Activated T-cell treated with anti-CD3 and anti-CD28 coated beads, Interleukin-2, amount 50 U/mL, for 48 hours (primary cell): ENCODE measurements at places on chromosomes 16 and 17.

DNA sequence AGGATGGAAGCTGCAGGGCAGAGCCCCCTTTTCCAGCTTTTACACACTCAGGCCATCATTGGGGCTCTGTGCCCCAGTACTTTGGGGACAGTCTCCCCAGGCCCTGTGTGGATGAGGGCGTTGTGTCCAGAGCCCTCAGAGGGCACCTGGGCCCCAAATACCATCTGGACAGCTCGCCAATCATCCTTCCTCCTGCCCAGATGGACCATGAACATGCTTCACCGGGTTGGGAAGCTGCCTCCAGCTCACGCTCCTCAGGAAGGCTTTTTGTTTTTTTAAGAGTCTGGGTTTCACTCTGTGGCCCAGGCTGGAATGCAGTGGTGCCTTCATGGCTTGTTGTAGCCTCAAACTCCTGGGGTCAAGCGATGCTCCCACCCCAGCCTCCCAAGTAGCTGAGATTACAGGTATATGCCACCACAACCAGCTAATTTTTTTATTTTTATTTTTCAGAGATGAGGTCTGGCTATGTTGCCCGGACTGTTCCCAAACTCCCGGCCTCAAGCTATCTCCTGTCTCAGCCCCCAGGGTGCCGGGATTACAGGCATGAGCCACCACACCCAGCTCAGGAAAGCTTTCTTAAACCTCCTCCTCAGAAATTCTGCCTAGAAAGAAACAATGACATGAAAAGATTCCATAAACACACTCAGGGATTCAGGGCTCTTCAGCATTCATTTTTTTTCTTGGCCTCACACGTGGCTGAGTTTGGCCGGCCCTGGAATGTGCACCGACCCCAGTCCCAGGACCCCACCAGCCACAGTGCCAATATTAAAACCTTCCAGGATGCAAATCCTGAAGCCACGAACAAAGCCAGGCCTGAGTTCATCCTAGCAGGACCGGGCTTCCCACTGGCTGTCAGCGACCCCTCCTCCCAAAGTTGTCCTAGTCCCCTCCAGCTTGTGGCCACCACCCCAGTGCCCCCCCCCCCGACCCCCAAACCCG lies 27.4 kb upstream of the ZNF423 start:
- no peak for DNase-seq

DNA sequence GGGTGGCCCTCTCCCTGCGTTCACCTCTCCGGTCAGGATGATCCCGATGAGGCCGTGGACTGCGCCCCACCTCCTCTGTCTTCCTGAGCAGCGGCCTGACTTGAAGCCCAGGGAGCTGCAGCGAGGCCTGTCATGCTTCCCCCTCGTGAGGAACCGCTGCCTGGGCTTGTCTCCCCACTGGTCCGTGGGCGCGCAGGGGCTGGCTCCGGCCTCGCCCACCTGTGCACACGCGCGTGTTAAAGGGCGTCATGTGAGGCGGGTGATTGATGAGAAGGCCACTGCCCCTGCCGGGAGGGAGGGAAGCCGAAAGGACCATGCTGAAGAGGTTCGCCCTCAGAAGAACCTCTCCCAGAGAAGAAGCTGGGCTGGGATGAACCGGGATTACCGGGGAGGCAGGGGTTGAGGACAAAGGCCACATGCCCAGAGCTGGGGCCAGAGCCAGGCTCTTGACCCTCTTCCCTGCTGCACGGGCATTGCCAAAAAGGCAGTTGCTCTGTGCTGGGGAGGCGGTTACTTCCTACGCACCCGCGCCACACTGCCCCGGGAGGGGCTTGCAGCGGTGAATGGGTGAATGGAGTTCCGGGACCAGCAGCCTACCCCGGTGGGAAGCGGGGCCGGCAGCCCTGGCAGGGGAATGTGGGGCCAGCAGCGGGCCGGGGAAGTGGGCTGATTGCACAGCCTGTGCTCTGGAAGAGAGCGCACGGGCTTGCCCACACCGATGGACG lies 85.9 kb upstream of the GSE1 start:
- DNase-seq = no peak

DNA sequence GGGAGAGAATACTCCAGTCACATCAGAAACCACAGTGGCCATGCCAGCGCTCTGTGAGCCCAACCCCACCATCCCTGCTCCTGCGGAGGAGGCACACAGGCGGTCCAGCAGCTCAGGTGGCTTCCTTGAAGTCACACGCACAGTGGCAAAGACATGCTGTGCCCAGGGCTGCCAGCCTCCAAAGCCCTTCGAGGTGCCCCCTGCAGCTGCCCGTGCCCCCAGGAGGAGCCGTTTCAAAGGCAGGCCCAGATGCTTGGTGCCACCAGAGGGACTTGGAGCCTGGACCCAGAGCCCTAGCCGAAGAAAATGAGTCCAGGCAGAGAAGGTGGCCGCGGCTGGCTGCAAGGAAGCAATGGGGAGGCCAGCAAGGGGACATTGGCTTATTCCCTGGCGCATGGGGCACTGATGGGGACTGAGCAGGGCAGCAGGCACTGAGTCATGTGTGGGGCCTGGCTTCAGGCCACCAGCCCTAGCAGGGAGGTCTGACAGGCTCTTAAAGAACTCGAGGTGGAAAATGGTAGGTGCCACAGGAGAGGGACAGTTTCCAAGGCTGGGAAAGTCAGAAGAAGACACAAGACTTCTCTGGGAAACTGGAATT lies 17.2 kb upstream of the CACNG1 start:
- DNase-seq = no peak

DNA sequence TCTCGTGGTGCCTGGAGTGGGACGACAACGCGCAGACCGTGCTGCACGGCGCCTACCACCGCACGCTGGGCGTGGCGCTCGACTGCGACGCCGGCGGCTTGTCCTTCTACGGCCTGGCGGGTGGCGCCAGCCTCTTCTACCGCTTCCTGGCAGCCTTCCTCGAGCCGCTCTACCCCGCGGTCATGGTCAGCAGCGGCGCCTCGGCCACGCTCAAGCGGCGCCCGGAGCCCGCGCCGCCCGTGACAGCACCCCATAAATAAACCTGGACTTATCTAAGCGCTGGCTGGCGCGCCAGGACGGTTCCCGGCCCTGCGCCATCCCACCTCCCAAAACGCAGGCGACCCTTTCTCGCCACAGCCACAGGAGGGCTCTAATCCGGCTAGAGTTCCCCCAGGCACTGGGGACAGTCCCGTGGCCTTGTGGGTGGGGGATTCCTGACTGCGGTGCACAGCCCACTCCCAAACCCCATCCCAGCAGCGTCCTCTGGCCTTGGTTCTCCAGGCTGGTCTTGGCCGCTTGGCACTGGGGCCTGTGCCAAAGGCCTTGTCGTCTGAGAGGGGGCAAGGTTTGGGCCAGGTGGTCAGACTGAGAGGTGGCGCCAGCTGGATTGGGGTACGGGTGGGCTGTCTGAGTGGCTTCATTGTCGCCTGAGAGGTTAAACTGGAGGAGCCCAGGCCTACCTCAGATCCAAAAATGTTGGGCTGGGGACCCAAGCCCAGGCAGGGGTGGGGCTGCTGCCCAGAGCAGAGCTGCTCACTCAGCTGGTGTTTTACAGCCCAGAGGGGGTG lies 10.1 kb upstream of the SLC16A5 start:
- DNase-seq = peak; percentile 67

- no peak for DNase-seq
Observed at GRCh38 chr17:56988901-56989572, 11.1 kb downstream of the SCPEP1 start.

GRCh38 chr16:68743664-68744063 lies 6.6 kb downstream of the CDH1 start:
- DNase-seq = no peak

DNA sequence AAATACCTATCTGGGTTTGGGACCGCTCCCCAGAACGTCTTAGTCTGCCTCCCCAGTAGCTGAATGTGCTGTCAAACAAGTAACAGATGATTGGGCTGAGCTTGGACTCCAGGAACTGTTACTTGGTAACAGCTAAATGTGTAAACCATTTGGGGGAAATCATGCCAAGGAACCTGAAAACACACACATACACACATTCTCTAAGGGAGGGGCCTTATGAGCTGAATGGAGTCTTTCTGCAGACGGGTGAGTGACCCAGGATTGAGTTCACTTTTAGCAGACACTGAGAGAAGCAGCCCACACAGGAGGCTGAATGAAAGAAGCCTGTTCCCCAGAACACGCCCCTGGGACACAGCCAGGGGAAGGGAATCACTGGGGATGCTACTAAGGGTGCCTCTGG lies 1.6 kb downstream of the ACLY start:
- no peak for DNase-seq

- DNase-seq = peak; percentile 67
Observed at GRCh38 chr16:74667255-74667700, 601 bp upstream of the RFWD3 start.

GRCh38 chr17:69669441-69670178 lies 255.1 kb downstream of the MAP2K6 start:
- no peak for DNase-seq

DNA sequence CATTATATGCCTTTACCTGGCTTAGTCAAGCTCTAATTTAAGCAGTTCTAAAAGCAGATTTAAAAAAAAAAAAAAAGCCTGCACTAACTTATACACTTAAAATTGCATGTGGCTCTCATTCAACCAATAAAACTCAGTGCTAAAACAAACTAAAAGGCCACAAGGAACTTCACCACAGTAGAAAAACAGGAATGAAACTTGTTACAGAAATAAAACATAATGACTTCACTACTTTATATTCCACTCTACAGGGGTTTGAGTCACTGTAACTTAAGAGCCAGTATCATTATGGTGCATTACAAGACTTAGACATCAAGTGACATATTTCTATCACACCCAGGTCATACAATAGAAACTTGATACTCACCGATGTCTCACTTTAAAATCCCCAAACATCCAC lies 11.1 kb downstream of the CA10 start:
- DNase-seq = no peak

- no peak for DNase-seq
Observed at GRCh38 chr16:29983420-29984136, 9.9 kb downstream of the TAOK2 start.

- no peak for DNase-seq
Observed at GRCh38 chr17:76417499-76418143, 33.2 kb downstream of the SPHK1 start.

GRCh38 chr17:47288531-47289116 lies 35.0 kb downstream of the ITGB3 start:
- no peak for DNase-seq
